Upper lobe of left lung (tissue), 6 donors: ENCODE measurements at places on chromosomes 5 and 9.

- H3K4me3 ChIP-seq = no peak overlapping the region
- H3K36me3 ChIP-seq = no peaks in the 10 kb centered on the region
- no peaks in the 10 kb centered on the region for H3K4me1 ChIP-seq
- no peak for DNase-seq
These were observed 57.4 kb upstream of the CDH12 start for GRCh38 chr5:22910523-22910922.

DNA sequence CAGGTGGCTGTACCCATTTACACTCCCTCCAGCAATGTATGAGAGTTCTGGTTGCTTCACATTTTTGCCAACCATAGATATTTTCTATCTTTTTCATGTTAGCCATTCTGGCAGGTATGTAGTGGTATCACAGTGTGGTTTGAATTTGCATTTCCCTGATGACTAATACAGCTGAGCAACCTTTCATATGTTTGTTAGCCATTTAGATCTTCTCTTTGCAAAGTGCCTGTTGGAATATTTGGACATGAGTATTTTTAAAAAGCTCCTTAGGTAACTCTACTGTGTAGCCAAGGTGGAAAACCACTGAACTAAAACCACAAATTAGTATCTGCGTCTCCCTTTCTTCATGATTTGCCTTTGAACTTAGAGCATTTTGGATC lies 31.9 kb downstream of the IRF1 start:
- no peak overlapping the region for H3K4me3 ChIP-seq
- peaks cover 79% of the 10 kb centered on the region for H3K4me1 ChIP-seq
- no peak for DNase-seq
- no peaks in the 10 kb centered on the region for H3K36me3 ChIP-seq
- no peaks in the 10 kb centered on the region for H3K27me3 ChIP-seq
- peak overlapping the region; percentile 91 for H3K27ac ChIP-seq

- H3K27ac ChIP-seq = no peak overlapping the region
- no peaks in the 10 kb centered on the region for H3K27me3 ChIP-seq
- no peak overlapping the region for H3K4me3 ChIP-seq
- H3K36me3 ChIP-seq = no peaks in the 10 kb centered on the region
- H3K4me1 ChIP-seq = no peaks in the 10 kb centered on the region
These were observed 432.6 kb downstream of the CYLC2 start for GRCh38 chr9:103427696-103428095.

DNA sequence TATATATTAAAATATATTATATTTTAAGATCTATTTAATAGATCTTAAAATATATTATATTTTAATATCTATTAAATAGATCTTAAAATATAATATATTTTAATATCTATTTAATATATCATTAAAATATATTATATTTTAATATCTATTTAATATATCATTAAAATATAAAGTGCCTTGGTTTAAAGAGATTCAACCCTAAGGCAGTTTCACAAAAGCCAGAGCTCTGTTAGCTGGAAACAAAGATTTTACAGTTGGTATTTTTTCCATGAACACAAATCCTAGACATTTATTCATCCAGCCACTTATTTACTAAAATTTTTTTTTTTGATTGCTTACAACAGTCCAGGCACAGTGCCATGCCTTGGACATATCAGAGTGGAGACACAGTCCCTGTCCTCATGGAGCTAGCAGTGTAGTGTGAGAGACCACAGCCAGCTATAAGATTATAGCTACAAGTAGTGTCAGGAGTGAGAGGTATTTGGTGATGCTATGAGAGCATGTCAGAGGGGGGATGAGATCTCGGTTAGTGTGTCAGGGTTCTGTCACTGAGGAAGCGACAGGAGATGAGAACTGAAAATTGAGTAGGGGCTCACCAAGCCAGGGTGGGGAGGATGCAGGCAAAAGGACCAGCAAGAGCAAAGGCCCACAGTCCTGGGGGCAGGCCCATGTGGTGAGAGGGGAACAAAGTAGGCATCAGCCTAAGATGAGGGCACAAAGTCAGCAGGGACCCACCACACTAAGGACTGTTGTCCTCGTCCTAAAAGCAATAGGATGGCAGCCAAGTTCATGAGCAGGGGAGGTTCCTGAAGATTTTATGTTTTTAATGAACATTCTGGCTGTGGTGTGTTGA lies 74.5 kb downstream of the FBXO38 start:
- H3K4me3 ChIP-seq = no peak overlapping the region
- no peak overlapping the region for H3K27ac ChIP-seq
- DNase-seq = no peak
- H3K27me3 ChIP-seq = no peaks in the 10 kb centered on the region
- H3K36me3 ChIP-seq = no peaks in the 10 kb centered on the region

DNA sequence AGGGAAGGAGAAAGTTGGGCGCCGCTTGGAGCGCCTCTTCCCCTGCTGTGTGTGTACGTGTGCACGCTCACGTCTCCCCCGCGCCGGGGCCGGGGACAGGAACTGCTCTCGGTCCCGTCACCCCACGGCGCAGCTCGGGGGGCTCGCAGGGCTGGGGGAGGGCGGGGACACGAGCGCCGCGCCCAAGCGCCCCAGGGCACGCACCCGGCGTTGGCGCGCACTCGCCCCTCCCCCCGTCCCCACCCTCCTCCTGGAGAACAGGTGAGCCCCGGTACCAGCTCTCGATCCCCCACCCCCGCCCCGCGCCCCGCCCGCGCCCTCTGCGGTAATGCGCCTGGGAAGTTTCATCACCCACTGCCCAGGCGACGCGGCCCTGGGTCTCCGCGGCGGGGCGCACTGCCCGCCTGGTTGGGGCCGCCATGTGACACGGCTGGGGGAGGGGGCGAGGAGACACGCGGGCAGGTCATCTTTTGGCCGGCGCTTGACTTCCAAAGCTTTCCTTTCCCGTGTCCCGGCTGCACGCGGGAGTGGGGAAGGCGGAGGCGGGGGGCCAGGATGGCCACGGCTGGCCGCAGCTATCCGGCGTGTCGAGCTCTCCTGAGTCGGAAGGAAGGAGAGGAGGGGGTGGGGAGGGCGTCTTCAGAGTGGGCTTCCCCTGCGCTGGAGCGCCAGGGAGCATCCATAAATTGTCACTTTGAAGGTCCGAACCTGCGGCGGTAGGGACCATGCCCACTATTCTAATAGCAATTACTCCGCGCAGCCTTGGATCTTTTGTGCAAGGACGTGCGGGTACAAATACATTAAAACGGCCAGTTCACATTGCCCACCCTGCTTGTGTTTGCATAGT lies 1.5 kb upstream of the STC2 start:
- no peaks in the 10 kb centered on the region for H3K36me3 ChIP-seq
- DNase-seq = no peak
- H3K27ac ChIP-seq = no peak overlapping the region
- peak overlapping the region; percentile 51 for H3K4me3 ChIP-seq
- H3K4me1 ChIP-seq = peaks cover 51% of the 10 kb centered on the region

DNA sequence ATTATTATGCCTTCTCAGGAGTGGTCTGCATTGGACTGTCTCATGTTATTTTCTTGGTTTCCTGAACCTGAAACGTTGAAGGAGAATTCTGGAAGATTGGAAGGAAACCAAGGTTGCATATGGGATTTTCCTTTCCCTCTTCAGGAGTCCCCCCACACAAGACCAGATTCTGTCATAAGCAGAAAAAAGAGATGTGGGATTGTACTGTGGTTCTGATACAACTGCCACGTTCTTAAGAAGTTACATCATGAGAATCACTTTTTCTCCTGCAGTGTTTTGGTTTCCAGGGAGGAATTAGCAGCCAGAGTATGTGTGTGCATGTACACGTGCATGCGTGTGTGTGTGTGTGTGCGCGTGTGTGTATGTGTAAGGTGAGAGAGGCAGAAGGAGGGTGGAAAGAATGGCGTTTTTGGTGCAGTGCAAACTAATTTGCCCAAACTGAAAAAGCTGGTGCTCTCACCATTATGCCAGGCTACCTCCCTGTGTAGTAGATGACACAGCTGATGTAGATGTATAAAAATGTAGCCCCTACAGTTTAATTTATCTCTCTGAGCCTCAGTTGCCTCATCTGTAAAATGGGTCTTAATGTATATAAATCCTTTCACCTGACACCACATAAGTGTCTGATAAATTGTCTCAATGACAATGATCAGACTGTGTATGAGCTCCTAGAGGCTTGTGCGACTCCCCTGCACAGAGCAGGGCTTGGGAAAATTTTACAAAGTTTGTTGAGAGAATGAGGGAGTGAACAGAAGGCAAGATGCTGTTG lies 38.6 kb downstream of the RALGPS1 start:
- H3K4me1 ChIP-seq = peaks cover 5% of the 10 kb centered on the region
- H3K27me3 ChIP-seq = no peaks in the 10 kb centered on the region
- no peak for DNase-seq
- no peak overlapping the region for H3K27ac ChIP-seq

DNA sequence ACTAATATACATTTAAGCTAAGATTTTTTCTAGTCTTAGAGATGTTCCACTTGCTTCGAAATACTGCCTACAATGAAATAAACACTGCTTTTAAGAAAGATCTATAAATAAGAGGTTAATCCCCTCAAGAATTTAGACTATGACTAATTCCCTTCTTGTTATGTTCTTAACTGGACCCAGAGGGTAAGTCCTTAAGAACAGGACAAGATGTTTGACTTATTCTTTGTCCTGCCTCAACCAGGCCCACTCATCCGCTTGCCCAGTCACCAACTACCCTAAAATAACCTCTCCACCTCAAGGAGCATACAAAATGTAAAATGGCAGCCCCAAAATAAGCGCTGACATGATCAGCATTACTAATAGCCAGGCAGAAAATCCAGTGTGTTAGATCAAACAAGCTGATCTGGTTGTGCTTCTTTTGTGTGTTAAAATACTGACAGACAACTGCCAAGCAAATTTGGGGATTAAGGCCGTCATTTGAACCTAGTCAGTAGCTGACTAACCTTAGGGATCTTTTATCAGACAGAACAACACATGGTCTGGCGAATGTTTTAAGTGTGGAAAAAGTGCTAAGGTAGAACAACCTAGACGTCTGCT lies 93.7 kb upstream of the SMC5 start:
- DNase-seq = no peak
- H3K36me3 ChIP-seq = no peaks in the 10 kb centered on the region
- H3K4me1 ChIP-seq = no peaks in the 10 kb centered on the region
- no peaks in the 10 kb centered on the region for H3K27me3 ChIP-seq
- H3K27ac ChIP-seq = no peak overlapping the region

- no peak overlapping the region for H3K4me3 ChIP-seq
- DNase-seq = no peak
- no peaks in the 10 kb centered on the region for H3K27me3 ChIP-seq
- H3K36me3 ChIP-seq = no peaks in the 10 kb centered on the region
- H3K27ac ChIP-seq = no peak overlapping the region
These were observed 394.2 kb downstream of the RASEF start for GRCh38 chr9:82668689-82669199.

DNA sequence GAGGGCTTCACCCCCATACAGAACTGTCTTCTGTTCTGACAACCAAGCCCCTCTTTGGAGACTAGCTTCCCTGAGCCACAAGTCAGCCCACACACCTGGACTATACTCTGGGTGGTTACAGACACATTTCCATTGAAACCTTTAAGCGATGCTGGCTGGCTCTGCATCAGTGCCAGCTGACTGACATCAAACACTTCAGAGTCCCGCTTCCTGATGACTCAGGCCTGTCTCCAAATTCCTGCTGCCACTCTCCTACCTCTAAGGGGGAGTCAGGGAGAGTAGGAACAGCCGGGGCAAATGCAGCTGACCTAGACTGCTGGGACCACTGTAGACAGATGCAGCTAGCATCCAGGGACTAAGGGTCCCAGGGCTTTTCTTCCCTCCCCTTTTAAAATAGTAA lies 59.4 kb downstream of the SIL1 start:
- peaks cover 30% of the 10 kb centered on the region for H3K4me1 ChIP-seq
- H3K4me3 ChIP-seq = no peak overlapping the region
- peak overlapping the region; percentile 32 for H3K27ac ChIP-seq

DNA sequence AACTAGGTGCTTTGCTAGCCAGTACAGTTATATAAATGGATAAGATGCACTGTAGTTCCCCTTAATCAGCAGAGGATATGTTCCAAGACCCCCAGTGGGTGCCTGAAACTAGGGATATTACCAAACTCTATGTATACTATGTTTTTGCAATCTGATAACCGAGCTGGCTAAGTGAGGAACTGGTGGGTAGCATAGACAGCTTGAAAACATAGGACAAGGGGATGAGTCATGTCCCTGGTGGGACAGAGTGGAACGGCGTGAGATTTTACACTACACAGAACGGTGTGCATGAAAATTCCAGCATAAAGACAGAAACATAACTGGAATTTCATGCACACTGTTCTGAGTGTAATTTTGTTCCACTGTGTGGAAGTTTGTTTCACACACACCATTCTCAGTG lies 86.9 kb downstream of the BASP1 start:
- no peak overlapping the region for H3K4me3 ChIP-seq
- DNase-seq = no peak
- no peaks in the 10 kb centered on the region for H3K36me3 ChIP-seq
- H3K4me1 ChIP-seq = peaks cover 2% of the 10 kb centered on the region
- no peak overlapping the region for H3K27ac ChIP-seq

- DNase-seq = no peak
- peaks cover 20% of the 10 kb centered on the region for H3K36me3 ChIP-seq
- H3K27me3 ChIP-seq = no peaks in the 10 kb centered on the region
- H3K4me1 ChIP-seq = peaks cover 10% of the 10 kb centered on the region
These were observed 15.4 kb downstream of the NIPSNAP3B start for GRCh38 chr9:104779334-104779733.

GRCh38 chr5:134477462-134478245 lies 47.8 kb upstream of the JADE2 start:
- H3K4me1 ChIP-seq = no peaks in the 10 kb centered on the region
- H3K4me3 ChIP-seq = no peak overlapping the region
- H3K36me3 ChIP-seq = no peaks in the 10 kb centered on the region
- H3K27me3 ChIP-seq = no peaks in the 10 kb centered on the region
- H3K27ac ChIP-seq = no peak overlapping the region

GRCh38 chr5:159943326-159943725 lies 27.0 kb downstream of the ADRA1B start:
- no peaks in the 10 kb centered on the region for H3K36me3 ChIP-seq
- no peak for DNase-seq
- no peak overlapping the region for H3K27ac ChIP-seq
- H3K4me1 ChIP-seq = no peaks in the 10 kb centered on the region
